ENCODE measurements at places on chromosomes 4 and X.

DNA sequence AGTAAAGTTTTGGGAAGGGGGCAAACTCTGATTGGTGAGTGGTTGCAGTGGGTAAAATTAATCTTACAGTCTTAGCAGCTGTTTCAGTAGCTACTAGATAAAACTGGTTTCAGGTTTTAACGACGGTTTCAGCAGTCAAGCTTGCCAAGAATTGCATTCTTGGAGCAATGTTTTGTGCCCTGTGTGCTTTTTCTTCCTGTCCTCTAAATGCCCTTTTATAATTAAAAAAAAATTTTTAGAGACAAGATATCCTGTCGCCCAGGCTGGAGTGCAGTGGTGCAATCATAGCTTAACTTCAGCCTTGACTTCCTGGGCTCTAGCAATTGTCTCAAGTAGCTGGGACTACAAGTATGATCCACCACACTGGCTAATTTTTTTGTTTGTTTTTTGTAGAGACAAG lies 6.3 kb upstream of the PPEF2 start:
- DNase-seq = no peak

- no peak for DNase-seq
Observed at GRCh38 chr4:153122855-153123254, 81.4 kb upstream of the TRIM2 start.

DNA sequence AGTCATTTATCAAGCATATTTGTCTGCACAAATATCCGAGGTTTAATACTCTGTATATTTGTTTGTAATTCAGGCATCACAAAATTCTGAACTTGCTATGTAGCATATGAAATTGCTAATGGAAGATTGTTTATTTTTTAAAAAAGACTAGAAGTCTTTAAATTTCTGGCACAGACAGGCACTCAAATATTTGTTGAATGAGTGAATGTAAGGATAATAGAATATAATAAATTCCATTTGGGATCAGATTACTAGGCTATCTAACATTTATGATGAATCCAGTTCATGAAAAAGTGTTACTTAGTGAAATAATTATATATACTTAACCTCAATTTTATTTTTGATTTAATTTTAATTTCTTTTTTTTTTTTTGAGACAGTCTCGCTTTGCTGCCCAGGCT lies 30.4 kb upstream of the TEC start:
- no peak for DNase-seq

GRCh38 chr4:99817309-99817890 lies 773 bp downstream of the DAPP1 start:
- DNase-seq = no peak

GRCh38 chrX:114930227-114930626 lies 87.2 kb downstream of the IL13RA2 start:
- DNase-seq = no peak

- no peak for DNase-seq
Observed at GRCh38 chrX:150371877-150372276, 8.8 kb downstream of the MAMLD1 start.

GRCh38 chrX:10739426-10739825 lies 119.0 kb upstream of the MID1 start:
- DNase-seq = no peak

- no peak for DNase-seq
Observed at GRCh38 chrX:84634201-84634782, 132.0 kb upstream of the HDX start.

DNA sequence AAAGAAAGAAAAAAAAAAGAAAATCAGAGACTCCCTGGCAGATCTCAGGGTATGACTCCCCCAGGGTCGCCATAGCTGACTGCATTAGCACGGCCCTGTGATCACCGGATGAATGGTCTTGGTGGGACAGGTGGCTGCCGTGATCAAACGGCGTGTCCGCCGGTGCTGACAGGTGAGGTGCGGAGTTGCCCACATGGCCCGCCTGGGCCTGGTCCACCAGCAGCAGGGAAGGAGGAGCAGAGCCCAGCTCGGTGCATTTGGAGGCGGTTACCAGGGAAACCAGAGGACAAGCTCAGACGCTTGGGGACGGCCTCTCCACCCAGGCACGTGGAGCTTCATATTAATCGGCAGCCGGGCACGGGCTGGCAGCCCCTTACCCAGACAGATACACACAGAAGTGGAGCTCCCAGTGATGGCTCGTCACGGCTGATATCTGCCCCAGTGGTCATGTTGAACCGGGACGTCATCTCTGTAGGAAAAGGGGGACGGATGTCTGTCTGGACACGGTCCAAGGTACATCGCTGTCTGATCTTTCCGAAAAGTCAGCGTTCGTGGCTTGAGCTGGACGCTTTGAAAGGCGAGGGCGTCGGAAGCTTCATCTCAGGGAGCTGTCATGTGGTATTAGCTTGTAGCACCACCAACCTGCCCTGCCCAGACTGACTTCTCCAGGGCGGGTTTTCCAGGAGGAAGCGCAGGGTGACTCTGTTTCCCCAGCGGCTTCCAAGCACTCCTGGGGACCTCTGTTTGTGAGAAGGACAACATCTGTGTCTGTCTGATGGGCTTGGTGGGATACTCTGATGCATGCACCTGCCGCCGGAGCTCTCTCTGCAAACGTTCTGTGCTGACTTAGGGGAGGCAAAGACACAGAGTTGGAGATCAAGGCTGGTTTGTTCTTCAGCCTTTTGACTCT lies 180.7 kb downstream of the CRLF2 start:
- no peak for DNase-seq

DNA sequence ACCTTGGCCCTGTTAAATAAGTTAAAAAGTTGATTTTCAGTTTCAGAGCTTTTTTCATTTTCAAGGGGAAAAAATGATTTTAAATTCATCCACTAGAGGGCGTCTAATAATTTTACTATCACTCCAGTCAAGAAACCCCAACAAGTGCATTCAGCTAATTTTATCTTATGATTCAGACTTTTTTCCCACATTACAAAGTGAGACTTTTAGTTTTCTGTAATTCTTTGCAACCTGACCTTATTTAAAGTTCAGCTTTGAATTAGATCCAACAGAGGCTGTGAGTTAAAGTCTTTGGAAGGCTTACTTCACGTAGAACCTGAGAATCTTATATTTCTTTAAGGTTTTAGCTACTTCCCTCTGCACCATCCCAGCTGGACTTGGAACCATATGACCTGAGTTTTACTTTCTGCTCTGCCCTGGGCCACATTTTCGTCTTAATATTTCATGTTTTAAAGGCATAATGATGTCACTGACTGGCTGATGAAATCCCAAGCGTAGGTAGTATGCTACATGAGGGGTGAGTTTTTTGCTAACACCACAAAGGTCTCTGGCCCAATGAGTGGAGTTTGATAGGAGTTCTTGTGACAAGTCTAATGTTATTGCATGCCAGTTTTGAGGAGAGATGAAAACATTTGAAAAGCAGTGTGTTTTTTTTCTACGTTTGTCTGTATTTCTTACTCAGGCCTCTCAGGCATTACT lies 7.2 kb downstream of the GNRHR start:
- peak; percentile 49 for DNase-seq

DNA sequence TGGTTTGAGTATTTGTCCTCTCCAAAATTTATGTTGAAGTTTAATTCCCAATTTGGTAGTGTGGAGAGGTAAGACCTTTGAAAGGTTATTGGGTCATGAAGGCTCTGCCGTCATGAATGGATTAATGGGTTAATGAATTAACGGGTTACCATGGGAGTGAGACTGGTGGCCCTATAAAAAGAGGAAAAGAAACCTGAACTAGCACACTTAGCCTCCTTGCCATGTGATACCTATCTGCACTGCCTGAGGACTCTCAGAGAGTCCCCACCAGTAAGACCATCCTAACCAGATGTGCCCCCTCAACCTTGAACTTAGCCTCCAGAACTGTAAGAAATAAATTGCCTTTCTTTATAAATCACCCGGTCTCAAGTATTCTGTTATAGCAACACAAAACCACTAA lies 39.3 kb downstream of the PAGE1 start:
- DNase-seq = no peak

DNA sequence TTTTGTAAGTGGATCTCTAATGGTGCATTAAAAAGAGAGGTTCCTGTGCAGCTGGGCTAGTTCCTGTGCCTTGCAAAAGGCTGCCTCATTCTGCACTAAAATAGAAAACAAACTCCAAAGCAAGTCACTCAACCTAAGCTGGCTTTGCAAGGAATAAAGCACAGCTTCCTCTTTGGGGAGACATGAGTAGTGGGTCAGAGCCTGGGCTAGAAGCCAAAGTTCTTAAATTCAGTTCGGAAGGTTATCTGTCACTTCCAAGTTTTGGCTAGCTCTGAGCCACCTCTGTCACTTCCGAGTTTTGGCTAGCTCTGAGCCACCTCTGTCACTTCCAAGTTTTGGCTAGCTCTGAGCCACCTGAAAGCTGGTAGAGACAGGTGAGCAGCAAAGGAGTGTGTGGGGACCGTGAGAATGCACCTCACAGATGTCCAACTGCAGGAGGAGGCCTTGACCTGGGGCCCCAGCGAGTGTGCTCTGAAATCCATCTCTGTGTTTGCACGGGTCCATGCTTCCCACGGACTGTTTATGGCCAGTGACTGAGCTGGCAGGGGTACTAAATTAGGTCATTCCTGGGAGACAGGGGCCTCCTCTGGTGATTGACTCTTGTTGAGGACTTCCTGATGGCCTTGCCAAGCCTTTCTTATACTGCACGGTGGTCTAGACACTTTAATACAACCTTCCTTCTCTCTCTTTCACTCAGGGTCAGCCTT lies 36.4 kb upstream of the MAMLD1 start:
- no peak for DNase-seq

DNA sequence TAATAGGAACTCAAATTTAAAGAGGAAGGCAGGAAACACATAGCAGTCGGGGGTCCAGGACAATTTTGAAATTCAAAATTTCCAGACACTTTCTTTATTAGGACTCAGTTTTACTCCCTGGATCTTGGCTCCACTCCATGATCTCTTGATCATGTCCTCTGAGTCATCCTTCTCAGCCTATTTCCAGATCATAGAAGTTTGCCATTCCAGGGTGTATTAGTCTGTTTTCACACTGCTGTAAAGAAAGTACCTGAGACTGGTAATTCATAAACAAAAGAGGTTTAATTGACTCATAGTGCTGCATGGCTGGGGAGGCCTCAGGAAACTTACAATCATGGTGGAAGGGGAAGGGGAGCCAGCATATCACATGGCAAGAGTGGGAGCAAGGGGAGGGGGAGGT lies 564.7 kb upstream of the ACTRT1 start:
- DNase-seq = no peak

- DNase-seq = no peak
Observed at GRCh38 chr4:173093361-173093760, 75.2 kb upstream of the GALNT7 start.

GRCh38 chr4:94782707-94783106 lies 25.0 kb downstream of the BMPR1B start:
- no peak for DNase-seq

DNA sequence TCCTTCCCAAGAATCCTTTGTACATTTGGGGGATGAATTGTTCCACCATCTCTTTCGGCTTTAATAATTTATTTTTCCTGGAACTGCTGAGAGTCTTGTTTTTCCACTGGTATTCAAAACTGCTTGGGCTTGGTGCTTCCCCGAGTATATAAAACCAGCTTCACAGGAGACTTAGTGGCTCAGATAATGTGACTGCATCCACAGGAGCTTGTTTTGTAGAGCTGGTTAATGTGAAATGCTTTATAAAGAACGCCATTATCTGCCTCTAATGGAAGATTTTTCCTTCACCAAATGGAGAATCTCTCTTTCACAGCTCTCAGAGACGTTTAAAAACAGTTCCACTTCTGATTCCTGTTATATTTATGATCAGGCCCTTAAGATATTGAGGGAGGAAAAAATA lies 935.5 kb downstream of the RAB28 start:
- DNase-seq = no peak

DNA sequence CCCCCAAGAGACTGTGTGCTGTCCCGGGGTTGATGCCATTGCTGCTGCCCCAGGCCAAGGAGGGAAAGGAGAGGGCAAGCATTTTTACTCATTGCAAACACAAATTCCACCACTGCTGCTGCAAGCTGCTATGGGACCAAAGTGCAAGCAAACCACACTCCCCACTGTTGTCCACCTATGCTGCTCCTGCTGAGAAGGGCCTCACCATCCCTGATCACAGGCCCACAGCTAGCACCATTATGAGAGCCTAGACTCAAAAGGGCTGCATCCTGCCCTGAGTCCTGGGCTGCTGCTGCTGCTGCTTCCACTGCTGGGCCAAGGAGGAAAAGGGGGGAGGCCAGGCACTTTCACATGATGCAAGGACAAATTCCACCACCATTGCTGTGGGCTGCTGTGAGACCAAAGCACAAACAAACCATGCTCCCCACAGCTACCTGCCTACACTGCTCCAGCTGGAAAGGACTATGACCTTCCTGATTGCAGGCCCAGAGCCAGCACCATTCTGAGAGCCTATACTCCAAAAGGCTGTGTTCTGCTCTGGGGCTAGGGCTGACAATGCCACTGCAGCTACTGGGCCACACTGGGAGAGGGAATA lies 218.2 kb upstream of the ZCCHC13 start:
- DNase-seq = no peak

DNA sequence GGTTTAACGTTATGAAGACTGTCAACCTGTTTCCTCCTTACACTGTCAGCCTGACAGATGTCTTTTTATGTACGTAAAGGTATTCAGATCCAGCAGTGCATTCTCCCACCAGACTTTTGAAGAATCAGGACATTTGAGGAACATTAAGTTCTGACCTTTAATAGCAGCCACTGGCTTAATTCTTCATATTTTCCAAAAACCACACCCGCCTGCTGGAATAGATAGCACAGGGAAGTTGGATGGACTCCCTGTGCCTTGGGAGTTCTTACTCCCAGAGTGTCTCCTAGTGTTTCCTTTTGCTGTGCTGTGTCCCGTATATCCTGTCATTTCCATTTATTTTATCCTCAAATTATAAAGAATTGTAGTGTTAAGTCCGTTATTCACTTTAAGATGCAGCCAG lies 94.5 kb downstream of the AFF1 start:
- DNase-seq = no peak

DNA sequence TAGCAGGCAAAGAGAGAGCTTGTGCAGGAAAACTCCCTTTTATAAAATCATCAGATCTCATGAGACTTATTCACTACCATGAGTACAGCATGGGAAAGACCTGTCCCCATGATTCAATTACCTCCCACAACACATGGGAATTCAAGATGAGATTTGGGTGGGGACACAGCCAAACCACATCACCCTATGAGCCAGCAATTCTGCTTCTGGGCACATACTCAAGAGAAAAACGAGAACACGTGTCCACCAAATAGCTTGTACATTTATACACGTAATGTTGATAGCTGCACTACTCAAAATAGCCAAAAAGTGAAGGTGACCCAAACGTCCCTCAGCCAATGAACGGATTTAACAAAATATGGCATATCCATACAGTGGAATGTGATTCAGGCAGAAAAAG lies 94.5 kb upstream of the DHRSX start:
- no peak for DNase-seq

- no peak for DNase-seq
Observed at GRCh38 chr4:184350964-184351363, 123.4 kb downstream of the IRF2 start.

GRCh38 chr4:147546349-147546748 lies 65.5 kb downstream of the EDNRA start:
- DNase-seq = no peak

- no peak for DNase-seq
Observed at GRCh38 chr4:153576443-153576774, 107.7 kb upstream of the TLR2 start.

Data from NCI-H510A treated with DMSO at 0.1 percent for 48 hours (cell line).